ENCODE measurements at places on chromosomes 1 and 21. TPM values are rescaled to one million over a fixed set of nuclear protein-coding genes. Genes with fewer than 3 reads are reported as not detected.

SLC9C2 gene
- not detected for total RNA-seq

CHRM3 gene
- 0.20 TPM for total RNA-seq

DNA sequence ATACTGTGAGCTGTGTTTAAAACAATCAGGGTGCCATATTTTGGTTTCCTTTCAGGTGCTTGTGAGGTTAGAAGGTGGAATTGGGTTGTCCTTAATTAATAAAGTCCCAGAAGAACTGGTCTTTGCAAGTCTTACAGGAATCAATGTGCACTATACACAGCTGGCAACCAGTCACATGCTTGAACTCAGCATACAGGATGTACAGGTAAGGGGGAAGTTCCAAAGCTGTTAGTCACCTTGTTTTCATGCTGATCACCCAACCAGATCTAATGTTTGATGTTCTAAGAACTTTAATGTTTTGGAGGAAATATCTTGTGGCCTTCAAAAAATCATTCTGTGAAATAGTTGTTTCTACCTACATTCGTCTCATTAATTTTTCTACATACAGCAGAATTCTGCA is 156.3 kb downstream of the VPS13D start:
- no peak for DNase-seq

LCA5L gene
- total RNA-seq = not detected

GRCh38 chr1:9589144-9589718 is 520 bp downstream of the TMEM201 start:
- DNase-seq = peak; percentile 64

- DNase-seq = no peak
These were observed 54.2 kb downstream of the BTBD8 start for GRCh38 chr1:92134331-92134730.

- DNase-seq = no peak
These were observed 169.8 kb upstream of the B3GALT2 start for GRCh38 chr1:193356249-193356648.

GRCh38 chr1:33168556-33169289 is 13.1 kb downstream of the TRIM62 start:
- no peak for DNase-seq

GRCh38 chr1:54742282-54742681 is 22.0 kb downstream of the PARS2 start:
- DNase-seq = no peak

ALX3 gene
- not detected for total RNA-seq

GRCh38 chr1:4028139-4028501 is 128.0 kb upstream of the C1orf174 start:
- DNase-seq = no peak

CD1B gene
- not detected for total RNA-seq

DNA sequence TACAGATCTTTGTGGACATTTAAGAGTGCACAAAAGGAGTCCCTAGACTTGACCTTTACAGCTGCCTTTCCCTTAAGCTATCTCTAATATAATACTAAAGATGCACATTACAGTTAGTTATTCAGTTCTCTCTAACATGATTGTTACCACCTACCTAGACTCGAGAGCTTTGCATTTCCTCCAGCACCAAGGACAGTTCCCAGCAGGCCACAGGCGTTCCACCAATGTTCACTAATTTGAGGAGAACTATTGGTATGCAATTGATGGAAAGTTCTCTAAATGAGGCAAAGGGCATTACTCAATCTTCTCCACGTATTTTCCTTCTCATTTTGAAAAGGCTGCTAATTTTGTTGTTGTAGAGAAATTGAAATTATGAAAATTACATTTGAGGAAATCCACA is 5.4 kb upstream of the NTNG1 start:
- DNase-seq = no peak

- DNase-seq = no peak
These were observed 10.8 kb upstream of the PIGK start for GRCh38 chr1:77230051-77230450.

- DNase-seq = no peak
These were observed at the start of gene PRR9 for GRCh38 chr1:153217212-153217611. PRR9 (plus strand) TSS chr1:153217584; CDS start chr1:153218145, 561 bp downstream.

DNA sequence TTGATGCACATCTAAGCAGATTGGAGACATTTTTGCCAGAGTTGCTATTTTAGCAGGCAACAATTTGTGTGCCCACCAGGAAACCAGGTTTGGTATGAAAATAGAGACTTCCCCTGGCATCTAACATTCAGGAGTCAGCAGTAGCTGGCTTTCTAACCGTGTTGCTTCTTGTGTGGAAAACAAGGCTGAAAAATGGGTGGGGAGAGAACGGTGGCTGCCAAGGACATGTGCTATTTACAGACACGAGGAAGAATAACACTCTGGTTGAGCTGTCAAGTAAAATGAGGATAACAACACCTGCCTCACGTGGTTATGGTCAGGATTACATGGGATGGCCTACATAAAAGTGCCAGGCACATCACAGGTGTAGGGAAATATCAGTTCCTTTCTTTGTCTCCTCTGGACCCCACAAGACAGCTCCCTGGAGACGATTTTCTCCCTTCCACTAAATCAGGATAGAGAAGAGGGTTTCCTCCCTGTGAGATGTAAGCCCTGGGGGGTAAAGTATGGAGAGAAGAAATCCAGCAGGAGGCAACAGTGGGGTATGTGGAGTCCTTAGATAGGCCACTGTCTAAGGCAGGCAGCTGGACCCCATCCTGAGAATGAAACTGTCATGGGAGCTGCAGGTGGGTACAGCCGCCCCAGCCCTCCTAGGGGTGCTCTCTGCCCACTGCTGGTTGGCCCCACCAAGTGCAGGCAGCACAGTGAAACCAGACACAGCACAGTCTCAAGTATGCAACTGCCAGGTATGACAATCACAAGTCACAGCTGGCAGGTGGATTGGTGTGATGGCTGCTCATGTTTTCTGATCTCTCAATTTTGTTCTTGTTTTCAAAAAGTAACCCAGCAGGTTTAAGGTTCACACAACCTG is 80.3 kb downstream of the TENT5C start:
- DNase-seq = no peak

SELP gene
- 0.83 TPM for total RNA-seq

DNA sequence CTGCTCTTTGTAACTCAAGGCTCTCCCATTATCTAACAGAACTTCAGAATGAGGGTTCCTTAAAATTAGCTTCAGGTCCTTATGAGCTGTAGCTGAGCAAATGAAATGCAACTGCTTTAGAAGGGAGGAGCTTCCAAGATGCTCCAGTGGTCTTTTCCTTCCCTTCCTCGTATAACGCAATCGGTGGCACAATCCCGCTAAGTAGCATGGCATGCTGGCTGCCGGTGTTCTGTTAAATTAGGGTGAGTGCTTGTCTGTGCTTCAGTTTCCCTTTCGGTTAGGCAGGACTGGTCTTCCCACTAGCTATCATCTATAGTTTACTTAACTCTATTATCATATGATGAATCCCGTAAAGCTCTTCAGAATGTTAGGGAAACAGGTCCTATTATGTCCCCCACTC is 917 bp downstream of the KIAA0040 start:
- no peak for DNase-seq

- DNase-seq = no peak
These were observed 17.7 kb downstream of the FAAH start for GRCh38 chr1:46411601-46412341.

PLA2G2C gene
- not detected for total RNA-seq

- DNase-seq = no peak
These were observed 82.9 kb upstream of the ARTN start for GRCh38 chr1:43850591-43851233.

GPR52 gene
- total RNA-seq = 3.5 TPM

BMP8B gene
- 0.68 TPM for total RNA-seq

FMO5 gene
- 0.86 TPM for total RNA-seq

GRCh38 chr21:31072533-31072932 is 34.3 kb upstream of the KRTAP19-8 start:
- no peak for DNase-seq

LPAR3 gene
- total RNA-seq = 3.2 TPM

DNA sequence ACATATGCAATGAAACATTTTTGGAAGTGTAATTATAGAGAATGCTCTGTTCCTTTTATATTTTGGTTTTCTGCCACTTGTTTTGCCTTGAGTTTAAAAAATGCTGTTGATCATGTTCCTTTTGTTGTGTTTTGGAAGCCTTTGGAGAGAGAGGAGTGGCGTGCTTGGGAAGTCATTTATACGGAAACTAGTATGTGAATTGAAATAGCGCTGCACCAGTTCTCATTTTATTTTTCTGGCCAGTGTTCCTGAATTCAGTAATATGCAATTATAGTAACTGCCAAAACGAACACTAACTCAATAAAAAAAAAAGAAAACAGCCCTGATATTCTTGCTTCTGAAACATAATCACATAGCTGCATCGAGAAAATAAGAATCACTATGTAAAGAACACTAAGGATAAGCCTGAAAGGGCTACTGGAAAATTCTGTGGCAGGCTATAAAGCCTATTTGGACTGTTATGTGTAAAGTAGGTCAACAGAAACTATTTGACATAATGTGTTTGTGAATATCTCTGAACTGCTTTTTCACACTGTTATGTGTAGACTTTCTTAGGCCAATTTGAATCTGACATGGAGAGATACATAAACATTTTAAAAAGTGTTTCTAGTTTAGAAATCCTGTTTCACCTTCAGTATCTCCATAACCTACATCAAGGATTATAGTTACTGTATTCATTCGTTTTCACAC is 742.0 kb downstream of the KCNT2 start:
- DNase-seq = no peak

FAM72D gene
- 11.6 TPM for total RNA-seq

MEF2D gene
- total RNA-seq = 52.4 TPM

GRCh38 chr1:24890887-24891286 is 39.2 kb downstream of the RUNX3 start:
- DNase-seq = no peak

DNA sequence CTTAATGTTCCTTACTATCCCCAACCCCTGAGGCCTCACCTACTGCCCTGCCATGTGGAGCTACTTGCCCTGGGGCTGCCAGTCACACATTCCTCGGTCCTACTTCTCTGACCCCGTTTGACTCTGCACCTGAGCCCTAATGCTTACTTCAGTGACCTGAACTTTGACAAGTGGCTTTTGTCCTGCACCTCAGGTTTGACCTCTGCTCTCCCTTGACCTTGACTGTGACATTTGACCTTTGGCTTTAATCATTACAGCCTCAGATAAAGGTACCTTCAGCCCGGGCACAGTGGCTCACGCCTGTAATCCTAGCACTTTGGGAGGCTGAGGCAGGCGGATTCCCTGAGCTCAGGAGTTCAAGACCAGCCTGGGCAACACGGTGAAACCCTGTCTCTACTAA is 22.8 kb downstream of the MR1 start:
- DNase-seq = no peak

- no peak for DNase-seq
These were observed 81.2 kb upstream of the RALGPS2 start for GRCh38 chr1:178643831-178644230.

GRCh38 chr1:22108339-22109105 is 34.4 kb downstream of the WNT4 start:
- no peak for DNase-seq

GRCh38 chr1:229585338-229585737 is 26.8 kb upstream of the ABCB10 start:
- DNase-seq = no peak

PRKAA2 gene
- not detected for total RNA-seq

DNA sequence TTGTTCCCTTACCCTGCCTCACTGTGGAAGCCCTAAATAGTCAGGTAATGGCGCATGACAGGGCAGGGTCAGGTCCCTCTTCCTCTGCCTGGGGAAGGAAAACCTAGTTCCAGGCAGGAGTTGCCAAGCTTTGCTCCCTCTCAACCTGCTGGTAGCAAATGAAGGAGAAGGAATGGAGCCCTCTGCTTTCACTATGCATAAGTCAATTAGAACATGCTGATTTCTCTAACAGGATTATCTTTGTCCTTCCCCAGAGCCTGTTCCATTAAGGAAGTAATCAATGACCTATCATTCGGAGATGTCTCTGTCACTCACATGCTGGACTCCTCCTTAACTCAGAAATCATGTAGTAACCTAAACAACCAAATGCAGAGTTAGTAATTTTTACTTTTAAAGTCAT is 161.8 kb upstream of the NFIA start:
- DNase-seq = no peak
